ENCODE measurements at places on chromosomes 5 and 9.

GRCh38 chr9:137046088-137046787, at the start of gene NPDC1:
TSS of gene NPDC1 (minus strand) at chr9:137046177. CDS start at chr9:137045989, 188 bp downstream.
- DNase-seq: no peak

DNA sequence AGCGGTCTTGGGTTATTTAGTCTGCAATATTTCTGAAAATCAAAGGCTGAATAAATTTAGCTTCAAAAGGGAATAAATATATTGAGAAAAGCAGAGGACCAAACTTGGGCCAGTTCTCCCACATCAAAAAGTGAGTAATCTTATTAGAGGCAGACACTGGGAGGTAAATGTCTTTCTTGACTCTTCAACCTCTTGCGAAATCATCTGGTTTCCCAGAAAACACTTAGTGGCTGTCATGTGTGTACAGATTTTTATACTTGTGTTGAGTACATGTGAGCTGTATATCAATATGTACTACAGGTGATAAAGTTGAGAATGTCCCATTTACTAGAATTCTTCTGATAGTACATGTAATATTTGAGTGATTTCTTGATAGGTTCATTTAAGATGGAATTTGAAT, 454.9 kb downstream of the PRR16 start:
- no peak for DNase-seq

DNA sequence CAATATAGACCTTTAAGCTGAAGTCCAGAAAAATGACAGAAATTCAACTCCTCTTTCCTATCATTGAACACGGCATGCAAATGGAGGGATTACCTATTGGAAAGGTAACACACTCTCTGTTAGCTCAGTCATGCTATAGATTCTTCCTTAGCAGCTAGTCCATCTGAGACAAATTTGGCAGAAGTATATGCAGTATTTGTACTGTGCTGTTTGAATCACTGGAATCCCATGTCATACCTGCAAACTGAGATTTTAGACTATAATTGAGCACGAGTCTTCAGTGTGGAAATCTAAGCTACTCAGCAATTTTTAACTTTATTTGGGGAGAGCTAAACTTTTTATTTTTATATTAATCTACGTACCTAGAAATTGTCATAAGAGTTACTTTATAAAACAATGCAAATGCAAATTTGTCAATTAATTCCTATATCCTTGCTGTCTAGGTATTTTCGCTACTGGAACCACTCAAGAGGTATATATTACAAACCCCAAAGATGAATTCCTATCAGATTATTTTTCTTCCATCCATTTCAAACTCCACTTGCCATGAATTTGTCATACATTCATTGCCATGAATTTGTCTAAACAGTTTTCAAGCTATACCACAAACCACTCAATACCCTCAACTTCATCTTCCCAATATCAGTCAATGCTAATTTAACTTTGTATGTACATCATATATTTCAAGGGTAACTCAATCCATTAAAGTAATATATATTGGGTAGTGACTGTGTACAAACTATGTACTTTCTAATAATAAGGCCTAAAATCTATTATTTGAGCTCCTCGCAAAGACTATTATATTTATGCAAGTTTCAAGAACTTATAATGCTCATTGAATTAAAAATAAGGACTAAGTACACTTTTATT, 224.8 kb downstream of the MEF2C start:
- no peak for DNase-seq

GRCh38 chr5:178458140-178458539, 132.1 kb downstream of the COL23A1 start:
- no peak for DNase-seq
